Thymus (tissue), 14 donors: ENCODE measurements at places on chromosomes 1 and 21. TPM values are rescaled to one million over a fixed set of nuclear protein-coding genes. Genes with fewer than 3 reads are reported as not detected.

GREM2 gene
- total RNA-seq = not detected

ELF3 gene
- 2.3 TPM for total RNA-seq

DNA sequence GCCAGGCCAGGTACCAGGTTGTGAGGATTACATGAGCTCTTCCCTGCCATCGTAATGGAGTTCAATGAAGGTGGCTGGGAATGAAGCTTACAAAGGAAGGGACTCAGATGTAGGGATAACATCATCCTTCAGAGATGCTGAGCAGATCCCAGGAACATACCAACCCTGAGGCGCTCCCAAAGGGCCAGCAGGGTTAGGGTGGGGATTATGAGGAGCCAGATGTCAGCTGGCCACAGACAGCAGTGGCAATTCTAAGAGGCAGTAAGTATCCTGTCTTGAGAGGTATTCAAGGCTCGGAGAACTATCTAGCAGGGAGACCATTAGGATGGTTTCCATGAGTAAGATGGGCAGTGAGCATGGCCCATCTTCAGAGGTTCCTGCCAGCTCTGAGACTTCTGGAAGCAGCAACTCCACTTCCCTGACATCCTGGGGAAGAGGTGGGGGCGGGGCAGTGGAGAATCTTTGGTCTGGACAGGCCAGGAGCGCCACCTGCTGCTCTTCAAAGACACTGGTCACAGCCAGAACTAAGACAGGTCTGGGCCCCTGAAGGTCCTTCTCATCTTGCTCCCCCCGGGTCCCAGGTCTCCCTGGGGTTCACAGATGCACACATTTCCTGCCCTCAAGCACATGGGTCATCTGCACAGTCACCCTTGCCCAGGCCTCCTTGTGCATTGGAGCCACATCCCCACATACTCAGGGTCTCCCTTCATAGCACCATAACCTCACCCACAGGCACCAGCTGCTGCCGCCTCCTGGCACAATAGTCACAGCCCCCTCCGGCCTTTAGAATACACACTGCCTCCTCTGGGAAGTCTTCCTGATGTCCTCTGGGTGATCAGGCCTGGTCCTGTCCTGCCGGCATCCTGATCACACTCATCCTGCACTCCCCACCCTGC is 2.7 kb upstream of the SDC3 start:
- DNase-seq = no peak

- DNase-seq = no peak
Observed at GRCh38 chr1:228502522-228502921, 15.3 kb downstream of the RNF187 start.
